ENCODE measurements at places on chromosomes 2 and 18.

DNA sequence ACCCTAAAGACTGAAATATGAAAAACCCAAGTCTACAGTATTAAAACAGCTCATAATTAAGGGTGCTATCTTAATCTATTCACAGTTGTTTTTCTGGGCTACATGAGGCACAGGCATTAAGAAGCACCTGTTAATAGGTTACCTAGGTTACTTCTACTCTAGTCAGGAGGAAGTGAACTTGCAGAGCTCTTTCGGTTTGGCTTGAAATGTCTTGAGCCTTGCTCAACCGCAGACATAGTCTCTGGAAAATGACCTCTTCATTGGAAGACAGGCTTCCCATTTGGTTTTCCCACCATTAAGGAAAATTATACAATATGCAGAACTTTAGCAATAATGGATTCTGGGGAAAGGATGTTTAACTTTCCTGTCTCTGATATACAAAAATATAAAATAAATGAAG, 142.3 kb upstream of the KCNJ3 start:
- DNase-seq, result no peak

- DNase-seq, result no peak
Measured at GRCh38 chr2:104250635-104251034, 603.3 kb upstream of the POU3F3 start.

DNA sequence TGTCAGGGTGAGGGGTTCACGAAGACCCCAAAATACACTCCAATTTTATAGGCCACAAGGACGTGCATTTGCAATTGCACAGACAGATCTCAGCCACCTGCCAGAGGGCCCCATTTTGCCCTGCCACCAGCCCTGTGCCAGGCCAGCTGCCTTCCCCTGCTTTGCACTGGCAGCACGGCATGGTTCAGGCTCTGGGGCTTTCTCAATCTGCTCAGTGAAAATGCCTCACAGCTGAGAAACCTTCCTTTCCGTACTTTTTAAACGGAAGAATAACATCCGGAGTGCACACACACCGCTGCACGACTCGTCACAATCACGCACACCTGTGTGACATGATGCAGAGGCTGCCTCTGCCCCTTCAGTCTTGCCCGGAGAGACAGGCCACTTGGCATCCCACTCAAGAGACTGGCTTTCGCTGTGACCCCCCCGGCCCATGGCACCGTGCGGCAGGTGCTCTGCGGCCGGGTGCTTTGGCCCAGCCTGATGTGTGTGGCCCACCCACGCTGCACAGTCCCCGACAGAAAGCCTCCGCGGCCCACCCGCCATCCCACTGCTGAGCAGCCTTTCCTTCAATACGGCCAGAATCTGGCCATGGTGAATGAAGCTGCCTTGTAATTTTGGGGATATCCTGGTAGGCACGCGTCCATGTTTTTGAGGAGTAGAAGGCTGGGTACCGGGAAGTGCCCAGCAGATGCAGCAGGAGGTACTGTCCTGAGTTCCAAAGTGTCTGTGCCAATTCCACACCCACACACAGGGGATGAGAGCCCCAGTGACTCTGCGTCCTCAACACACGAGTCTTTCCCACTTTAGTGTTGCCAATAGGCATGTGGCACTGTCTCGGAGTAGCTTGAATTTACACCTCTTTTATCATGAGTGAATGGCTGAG, 88.8 kb downstream of the USP40 start:
- DNase-seq, result no peak

DNA sequence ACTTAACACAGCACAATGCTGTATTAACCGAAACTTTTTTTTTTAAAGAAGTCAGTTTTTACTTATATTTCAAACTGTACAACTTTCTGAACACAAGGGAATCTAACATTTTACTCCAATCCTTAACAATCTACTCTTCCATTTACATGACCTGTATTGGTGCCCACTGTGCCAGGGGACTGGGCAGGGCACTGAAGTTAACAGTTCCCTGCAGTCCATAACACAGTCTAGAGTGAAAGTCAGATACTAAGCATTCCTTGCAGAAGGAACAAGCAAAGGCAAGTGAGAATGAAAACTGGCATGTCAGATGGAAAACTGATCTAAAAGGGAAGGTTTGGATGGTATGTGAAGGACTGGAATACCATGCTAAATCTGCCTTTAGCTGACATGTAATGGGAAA, 29.8 kb downstream of the SUCLG1 start:
- no peak for DNase-seq

Data from activated CD4-positive, CD25-positive, alpha-beta regulatory T cell treated with anti-CD3 and anti-CD28 coated beads, Interleukin-2, amount 50 U/mL, for 72 hours (primary cell).